ENCODE measurements at places on chromosomes 7 and 10.

DNA sequence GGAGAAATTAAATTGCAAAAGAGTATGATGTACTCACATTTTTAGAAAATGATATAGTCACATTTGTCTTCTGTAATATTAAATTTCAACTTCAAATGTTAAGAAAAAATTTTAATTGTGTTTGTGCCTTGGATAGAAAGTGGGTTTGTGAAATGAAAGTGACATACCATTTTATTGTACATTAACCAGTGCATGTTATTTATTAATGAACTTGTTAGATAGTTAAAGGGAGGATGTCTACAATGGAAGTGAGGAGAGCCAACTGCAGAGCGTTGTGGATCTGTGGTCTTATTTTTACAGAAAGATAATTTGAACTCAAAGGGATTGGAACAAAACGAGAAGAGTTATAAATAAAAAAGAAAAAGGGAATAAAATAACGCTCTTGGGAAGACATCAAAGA lies 291.7 kb downstream of the ARL4A start:
- no peak for DNase-seq

GRCh38 chr10:50618624-50619023 lies 5.1 kb downstream of the SGMS1 start:
- DNase-seq = peak; percentile 24

DNA sequence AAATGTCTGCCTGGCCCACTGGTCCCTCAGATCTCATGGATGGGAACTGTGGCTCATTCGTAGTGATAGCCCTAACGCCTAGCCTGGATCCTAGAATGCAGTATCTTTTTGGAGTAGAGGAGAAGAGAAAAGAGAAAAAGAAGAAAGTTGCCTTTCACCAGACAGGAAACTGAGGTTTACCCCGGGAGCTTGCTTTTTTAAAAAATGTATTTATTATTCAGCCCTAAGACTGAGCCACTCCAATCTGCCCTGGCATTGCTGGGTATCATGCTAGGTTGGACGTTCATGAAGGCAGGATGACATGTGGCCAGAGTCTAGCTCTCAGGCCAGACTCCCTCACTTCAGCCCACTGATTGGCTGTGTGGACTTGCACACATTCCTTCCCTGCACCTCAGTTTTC lies 21.5 kb upstream of the C10orf105 start:
- DNase-seq = no peak

GRCh38 chr10:51804866-51805265 lies 105.5 kb upstream of the CSTF2T start:
- DNase-seq = no peak

GRCh38 chr7:123727071-123727837 lies 21.5 kb downstream of the WASL start:
- peak; percentile 26 for DNase-seq

DNA sequence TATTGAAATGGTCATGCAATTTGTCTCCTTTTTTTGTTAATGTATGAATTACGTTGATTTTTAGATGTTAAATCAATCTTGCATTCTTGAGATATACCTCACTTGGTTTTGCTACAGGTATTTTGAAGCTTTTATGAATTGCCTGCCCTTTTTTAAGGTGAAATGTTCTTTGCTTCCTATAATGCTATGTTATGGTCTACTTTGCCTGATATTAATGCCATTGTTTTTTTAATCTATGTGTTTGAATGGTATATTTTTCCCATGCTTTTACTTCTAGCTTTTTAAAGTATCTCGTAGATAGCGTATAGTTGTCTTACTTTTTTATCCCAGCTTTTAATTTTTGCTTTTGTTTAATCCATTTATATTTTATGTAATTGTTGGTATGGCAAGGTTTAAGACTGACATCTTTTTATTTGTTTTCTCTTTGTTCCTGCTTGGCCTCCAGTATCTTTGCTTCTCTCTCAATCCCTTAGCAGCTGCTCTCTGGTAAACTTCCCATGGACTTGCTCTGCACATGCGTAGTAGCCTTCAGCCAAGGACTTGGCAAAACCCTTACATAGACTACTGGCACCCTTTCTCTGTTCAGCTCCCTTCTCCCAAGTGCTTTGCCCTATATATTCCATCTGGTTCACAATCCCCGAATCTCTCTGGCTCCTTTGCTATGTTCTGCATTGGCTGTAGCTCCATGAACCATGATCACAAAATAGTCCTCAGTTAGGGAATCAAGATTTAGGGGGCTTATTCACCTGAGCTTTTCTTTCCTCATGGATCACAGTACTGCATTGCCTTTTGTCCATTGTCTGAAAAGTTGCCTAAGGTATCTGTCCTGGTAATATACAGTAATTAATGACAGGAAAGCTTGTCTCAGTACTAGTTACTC lies 8.4 kb downstream of the TRIM24 start:
- DNase-seq = no peak

DNA sequence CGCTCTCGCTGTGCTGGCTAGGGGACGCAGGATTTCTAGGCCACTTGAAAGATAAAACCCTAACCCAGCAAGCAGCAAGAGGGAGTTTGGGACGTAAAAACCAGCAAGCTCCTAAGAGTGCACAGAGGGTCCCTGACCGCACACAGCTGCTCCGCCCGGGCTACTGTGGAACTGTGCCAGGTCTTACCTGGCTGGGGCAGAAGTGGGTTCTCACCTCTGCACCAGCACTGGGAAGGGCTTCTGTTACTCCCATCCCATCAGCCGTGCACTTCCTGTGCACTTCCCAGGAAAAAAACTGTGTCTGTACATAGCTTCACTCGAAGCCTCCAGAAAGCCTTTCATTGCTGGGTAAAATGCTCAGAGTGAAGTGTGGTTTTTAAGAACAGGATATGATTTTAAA lies 45.9 kb upstream of the PTF1A start:
- no peak for DNase-seq

GRCh38 chr10:37344413-37344812 lies 219.0 kb downstream of the ANKRD30A start:
- DNase-seq = no peak

GRCh38 chr10:35684586-35684985 lies 42.5 kb upstream of the FZD8 start:
- DNase-seq = no peak

- DNase-seq = no peak
Measured at GRCh38 chr7:87498893-87499292, 23.4 kb upstream of the ABCB4 start.

DNA sequence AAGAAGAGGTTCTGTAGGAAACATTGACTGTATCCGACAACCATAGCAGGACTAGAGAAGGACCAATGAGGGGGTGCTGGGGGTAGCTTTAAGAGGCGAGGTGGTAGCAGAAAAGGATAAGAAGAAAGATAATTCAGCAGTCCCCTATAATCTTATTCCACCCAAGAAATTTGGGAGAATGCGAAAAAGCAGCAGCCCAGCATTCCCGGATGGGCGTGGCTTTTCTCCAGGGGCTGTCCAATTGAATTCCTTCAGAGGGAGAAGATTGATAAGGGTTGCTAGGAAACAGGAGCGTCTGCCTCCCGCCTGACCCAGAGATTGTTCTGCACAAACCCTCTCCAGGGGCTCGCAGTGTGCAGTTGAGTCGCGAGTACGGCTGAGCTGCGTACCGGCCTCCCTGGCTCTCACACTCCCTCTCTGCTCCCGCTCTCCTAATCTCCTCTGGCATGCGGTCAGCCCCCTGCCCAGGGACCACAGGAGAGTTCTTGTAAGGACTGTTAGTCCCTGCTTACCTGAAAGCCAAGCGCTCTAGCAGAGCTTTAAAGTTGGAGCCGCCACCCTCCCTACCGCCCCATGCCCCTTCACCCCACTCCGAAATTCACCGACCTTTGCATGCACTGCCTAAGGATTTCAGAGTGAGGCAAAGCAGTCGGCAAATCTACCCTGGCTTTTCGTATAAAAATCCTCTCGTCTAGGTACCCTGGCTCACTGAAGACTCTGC lies at the start of gene GRM3:
Gene GRM3, plus strand, starts transcription at position 349 of the 721 bp plus-strand sequence. CDS start 121,237 bp downstream, outside the sequence.
- no peak for DNase-seq

GRCh38 chr7:6106140-6106904 lies 75.1 kb downstream of the ANKRD61 start:
- peak; percentile 74 for DNase-seq

DNA sequence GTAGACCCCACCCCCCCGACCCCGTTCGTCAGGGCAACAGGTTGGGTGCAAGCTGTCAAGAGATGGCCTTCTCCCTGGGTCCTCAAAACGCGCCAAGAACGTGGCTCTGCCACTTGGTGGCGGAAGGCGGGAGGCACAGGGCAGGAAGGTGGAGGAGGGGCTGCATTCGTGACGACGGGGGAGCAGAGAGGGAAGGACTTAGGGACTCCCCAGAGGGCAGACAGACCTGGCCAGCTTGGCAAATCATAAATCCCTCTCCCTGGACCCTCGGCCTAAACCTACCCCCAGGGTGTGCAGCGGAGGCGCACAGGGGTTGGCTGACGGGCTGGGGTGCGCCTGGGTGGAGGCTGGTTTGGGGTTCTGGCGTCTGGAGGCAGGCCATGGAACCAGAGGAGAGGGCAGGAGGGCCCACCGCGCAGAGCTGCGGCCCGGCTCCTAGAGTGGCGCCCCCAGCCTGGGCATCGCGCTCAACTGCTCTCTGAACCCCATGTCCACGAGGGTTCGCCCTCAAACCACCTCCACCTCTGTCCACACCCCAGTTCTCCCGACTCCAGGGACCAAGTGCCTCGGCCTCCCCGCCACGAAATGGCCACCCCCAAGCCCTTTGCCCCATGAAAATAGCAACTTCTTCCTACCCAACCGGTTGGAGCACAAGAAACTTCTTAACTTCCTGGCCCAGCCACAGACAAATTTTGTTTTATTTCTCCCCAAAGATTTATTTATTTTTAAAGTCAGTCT lies 10.8 kb upstream of the GATA3 start:
- DNase-seq = no peak

- no peak for DNase-seq
Measured at GRCh38 chr7:142168746-142169145, 57.2 kb downstream of the MGAM2 start.

GRCh38 chr10:20415684-20416083 lies 481.4 kb downstream of the NEBL start:
- DNase-seq = no peak

DNA sequence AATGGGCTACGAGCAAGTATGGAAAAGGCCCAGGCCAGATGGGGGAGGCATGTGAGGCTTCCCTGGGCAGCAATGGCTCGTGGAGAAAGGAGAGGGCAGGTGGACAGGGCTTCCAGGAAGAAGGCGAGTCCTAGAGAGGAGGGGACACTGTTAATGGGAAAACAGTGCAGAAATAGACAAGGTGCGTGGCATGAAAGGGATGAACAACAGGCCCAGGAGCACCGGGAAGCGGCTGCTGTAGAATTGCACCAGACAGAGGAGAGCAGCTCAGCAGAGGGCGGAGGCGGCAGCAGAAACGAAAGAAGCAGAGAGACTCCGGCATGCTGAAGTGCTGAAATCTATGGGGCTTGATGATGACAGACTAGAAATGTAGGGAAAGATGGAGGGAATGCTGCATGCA lies 102.1 kb downstream of the PIP4K2A start:
- DNase-seq = no peak

DNA sequence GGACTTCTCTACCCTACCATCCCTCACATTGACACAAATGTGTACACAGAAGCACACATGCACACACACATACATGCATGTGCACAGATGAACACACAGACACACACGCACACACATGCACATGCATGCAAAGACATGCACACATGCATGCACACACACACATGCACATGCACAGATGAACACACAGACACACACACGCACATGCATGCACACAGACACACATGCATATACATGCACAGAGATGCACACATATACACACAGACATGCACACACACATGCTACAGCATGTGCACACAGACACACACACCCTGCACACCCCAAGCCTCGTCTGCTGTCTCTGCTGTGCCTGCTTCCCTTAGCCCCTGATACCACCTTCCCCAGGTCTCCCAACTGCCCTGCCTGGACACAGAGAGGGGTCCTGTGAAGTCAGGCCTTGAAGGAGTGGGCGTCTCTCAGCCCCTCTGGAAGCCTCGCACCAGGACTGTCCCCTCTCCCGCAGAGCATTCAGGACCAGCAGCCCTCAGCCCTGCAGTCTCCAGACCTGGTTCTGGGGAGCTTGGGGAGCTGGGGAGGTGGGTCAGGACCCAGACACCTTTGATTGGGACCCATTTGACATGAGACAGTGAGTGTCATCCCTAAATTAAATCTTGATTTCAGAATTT lies 181.8 kb downstream of the DNAJB6 start:
- no peak for DNase-seq

- peak; percentile 73 for DNase-seq
Measured at GRCh38 chr7:74083928-74084721, 521 bp downstream of the LIMK1 start.

DNA sequence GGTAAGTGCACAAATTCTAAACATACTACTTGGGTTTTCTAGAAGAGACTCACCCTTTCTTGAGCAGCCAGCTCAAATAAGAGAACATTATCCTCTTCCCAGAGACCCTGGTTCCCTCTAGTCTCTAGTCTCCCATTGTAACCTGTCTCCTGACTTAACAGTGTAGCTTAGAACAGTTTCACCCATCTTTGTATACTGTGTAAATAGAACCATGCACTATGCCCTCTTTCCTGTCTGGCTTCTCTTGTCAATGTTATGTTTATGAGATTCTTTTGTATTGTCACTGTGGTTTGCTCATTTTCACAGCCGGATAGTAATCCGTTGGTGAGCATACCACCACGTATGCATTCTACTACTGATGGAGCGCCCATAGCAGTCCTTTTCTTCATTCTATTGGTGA lies 227.4 kb upstream of the PLPP4 start:
- DNase-seq = no peak

- peak; percentile 66 for DNase-seq
Measured at GRCh38 chr10:88990384-88991160, at the start of gene FAS. TSS of gene FAS (plus strand) at chr10:88990798. CDS start at chr10:88990877, 79 bp downstream.

DNA sequence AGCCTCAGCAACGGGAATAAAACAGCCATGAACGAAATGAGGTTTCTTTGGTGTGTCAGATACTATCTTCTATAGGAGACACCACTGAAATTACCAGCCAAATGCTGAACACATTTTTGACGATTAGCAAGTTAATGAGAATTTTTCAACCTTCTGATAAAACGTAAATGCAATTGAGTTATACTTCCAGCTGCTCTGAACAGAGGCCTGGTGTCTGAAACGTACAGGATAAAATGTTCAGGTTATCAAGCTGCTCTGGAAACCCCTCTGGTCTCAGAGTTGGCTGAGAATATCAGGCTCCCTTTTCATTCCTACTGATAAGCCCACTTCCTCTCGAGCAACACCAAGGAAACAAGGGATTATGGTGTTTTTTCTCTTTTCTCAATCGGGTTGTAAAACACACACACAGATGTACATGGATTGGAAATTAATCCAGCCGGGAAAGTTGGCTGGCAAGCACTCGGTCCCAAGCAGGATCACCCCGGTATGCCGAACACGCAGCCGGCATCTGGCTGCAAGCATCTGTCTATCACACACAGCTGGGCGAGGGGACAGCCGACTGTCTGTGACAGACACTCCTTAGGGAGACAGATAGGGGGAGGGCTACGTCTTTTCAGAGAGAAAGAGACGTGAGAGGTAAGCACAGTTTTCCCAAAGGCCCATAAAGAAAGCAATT lies 171.8 kb downstream of the PRKAG2 start:
- DNase-seq = no peak

GRCh38 chr10:43953672-43954071 lies 305.0 kb upstream of the ZNF32 start:
- no peak for DNase-seq

DNA sequence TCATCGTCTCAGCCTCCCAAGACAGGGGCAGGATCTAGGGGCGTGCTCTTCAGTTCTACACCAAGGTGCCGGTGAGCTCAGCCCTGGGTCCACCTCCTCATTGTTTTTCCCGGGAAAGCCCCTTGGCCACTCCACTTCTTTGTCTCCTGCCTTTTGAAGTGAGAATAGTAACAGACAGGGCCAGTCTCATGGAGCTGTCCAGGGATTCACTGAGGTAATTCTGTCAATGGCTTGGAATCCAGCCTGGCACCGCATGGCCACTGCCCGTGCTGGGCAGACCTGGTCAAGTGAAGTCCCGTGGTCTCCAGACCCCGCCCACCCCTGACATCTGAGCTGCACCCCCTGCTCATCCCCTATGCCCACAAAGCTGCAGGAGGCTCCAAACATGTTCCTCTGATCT lies 138.9 kb downstream of the TNS3 start:
- DNase-seq = no peak

Measured in NAMALWA (cell line).